ENCODE measurements at places on chromosomes 7 and 10.
A peak's percentile ranks its signal among the peaks of the same experiment; 100 is the strongest.

- no peak for DNase-seq
These were observed 286.6 kb upstream of the NRP1 start for GRCh38 chr10:33621101-33621500.

DNA sequence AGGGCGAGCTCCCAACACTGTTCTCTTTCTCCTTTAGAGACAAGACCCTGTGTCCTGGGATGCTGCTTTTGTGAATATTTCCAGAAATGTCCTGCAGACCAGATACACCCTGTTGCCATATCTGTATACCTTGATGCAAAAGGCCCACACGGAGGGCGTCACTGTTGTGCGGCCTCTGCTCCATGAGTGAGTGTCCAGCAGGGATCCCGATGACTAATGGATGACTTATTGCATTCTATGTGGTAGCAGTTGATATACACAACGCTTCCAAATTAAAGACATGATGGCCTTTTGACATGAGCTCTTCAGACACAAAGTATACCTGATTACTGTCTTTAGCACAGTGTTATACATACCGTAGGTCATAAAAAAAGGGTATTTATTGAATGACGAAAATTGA is 45.0 kb upstream of the MGAM2 start:
- DNase-seq = no peak

- no peak for DNase-seq
These were observed 8.5 kb downstream of the FAM53B start for GRCh38 chr10:124735491-124736286.

DNA sequence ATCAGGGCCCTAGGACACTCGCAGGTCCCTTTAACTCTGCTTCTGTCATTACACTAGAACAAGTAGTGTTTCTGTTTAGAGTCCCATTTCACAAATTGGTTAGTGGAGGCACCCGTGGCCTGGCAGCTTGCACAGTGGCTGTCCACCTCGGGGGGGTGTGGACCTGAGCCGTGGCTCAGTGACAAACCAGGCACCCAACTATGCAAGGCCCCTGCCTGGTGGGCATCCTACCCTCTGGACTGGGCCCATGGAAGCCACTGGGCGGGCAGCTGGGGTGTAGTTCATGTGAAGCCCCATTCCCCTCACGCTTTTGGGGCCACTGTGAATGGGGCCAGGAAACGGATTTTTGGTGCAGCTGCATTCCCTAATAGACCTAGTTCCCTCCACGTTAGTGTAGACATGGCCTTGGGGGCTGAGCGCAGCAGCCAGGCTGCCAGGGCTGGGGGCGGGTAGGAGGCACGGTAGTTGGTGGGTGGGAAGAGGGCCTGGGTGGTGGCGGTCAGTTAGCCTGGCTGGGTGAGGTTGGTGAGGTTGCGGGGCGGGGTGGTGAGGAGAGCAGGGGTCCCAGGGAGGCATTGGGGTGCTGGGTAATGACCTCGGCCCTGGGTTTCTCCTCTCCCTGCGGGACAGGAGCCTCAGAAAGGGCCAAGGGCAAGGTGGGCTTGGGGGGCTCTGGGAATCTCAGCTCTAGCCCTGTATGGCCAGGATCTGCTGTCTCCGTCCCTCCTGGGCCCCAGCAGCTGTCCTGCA is 18.7 kb downstream of the ZNF316 start:
- peak; percentile 13 for DNase-seq

GRCh38 chr10:77574438-77574837 is 63.2 kb downstream of the KCNMA1 start:
- DNase-seq = no peak

DNA sequence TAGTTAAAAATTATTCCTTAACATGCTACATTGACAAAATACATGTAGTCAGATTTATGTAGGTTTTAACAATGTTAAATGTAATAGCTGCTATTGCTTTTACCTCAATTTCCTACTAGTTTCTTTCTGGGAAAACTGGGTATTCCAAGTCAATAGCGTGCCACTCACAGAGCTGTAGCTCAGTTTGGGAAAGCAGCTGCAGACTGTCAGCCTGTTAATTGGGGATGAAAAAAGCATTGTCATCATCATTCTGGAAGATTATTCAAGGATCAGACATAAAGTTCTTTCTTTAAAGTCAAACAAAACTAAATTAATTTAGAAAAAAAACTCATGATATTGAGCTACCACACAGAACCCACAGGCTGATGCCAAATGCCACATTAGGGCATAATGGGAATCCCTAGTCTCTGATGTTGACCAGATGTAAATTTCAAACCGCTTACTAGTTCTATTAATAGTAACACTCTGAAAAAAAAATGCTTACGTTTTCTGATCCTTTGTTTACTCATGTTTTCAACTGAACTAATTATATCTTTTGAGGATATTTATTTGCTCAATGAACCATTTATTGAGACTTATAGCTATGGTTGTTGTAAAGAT is 19.6 kb upstream of the AGMO start:
- no peak for DNase-seq

DNA sequence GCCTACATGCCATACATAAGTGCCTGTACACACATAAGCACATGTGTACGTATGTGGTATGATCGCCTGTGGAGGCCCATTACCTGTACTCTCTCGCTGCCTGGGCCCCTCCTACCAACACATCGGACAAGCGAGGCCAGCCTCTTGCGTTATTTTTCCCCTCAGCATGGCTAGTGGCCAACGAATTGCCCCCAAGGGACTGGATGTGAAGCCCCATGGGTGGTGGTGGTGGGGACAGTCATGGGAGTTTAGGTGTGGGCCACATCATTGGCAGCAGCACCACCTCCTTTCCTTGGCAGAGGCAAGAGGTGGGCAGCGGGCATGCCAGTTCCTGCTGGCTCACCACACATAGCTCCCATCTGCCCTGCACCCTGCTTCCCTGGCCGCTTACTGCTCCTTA is 10.0 kb downstream of the GRK5 start:
- no peak for DNase-seq
